GM12864 (cell line): ENCODE measurements at places on chromosomes 3 and 15.

- DNase-seq, result no peak
These were observed 51.6 kb downstream of the SUCLG2 start for GRCh38 chr3:67602816-67603215.

DNA sequence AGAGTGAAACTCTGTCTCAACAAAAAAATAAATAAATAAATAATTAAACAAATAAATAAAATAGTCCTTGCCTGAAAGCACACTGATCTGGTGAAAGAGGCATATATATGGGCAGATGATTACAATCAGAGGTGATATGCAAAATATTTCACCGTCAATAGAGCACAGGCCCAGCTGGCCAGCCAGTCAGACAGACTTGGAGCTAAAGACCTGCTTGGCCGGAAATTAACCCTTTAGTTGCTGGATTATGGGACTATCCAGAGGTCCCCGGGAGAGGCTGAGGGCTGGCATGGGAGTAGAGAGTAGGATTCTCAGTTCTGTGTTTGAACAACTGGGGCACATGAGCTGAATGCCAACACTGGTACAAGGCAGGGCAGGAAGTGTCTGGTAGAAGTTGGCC is 59.1 kb upstream of the CTNNB1 start:
- no peak for DNase-seq

DNA sequence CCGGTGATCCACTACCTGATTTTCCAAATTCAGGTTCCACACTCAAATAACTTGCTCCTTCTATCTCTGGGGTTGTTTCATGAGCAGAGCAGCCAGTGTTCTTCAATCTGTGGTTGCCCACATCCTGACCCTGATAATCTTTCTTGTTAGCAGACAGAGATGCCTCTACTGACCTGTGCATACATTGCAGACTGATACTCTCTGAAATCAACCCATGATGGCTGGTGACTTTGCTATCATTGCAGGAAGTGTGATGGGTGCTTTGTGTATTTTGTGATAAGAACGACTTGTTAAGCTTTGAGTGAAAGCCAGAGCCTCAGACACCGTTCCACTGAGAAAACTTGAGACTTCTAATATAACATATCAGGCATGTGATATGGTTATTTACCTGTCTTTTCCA is 39.9 kb downstream of the GATM start:
- no peak for DNase-seq

DNA sequence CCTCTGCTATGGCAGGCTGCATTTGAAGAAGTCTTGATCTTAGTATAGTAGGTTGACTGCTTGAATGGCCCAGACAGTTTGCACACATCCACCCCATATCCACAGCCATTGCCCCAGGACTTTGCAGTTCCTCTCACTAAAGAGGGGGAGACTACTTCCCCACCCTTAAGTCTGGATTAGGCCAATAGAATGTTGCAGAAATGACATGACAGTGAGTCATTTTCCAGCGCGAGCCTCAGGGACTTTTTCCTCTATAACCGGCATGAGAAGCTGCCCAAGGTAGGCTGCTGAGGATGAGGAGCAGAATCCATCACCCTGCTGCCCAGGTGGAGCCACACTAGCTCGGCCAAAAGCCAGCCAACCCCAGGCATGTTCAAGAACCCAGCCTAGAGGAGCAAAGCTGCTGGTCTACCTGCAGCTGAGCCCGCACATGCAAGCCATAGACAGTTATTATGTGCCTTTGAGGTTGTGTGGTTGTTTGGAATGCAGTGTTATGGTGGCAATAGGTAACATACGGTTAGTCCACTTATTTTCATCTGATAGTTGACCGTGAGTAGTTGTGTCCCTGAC is 113.9 kb downstream of the TLE3 start:
- DNase-seq, result no peak

- DNase-seq, result peak; percentile 79
These were observed 40.5 kb downstream of the SH3BP5 start for GRCh38 chr3:15291589-15292541.
